Inflammatory macrophage treated with lipopolysaccharide for 4 hours (primary cell): ENCODE measurements at places on chromosomes 7 and 10.

DNA sequence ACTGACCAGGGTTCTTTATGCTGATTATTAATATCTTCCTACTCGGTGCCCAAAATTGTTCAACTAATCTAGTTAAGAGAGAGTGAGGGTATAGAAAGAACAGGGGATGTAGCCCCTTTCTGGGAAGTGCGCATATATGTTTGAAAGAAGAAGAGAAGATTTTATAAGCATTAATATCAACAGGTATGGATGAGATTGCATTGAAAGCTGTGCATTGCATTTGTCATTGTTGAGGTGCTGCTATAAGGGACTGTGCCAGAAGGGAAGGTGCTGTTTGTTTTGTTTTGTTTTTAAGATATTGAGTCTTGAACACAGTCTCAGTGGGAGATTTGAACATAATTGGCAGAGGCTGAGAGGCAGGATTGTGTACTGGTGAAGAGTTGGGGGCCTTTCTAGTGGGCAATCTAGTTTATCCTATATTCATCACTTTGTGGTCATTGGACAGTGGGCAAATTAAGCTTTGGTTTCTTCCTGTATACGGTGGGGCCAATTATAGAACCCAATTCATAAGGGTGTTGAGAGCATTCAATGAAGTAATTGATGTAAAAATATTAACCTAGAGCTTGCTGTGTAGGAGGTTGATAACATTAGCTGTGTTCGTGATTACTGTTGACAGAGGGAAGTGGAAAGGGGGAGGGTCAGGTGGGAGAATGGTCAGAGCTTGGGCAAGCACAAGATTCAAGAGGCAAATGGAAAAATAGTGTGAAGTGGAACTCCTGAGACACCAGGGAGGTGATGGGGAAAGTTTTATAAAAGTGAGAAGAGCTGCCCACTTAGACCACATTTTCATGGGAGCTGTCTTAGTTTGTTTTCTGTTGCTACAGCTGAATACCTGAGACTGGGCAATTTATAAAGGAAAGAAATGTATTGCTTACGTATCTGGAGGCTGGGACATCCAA lies 19.9 kb upstream of the PCGF5 start:
- no peak for DNase-seq

GRCh38 chr10:119350502-119351097 lies 143.2 kb downstream of the GRK5 start:
- DNase-seq = no peak

GRCh38 chr10:120011359-120012130 lies 119.0 kb downstream of the SEC23IP start:
- no peak for DNase-seq

DNA sequence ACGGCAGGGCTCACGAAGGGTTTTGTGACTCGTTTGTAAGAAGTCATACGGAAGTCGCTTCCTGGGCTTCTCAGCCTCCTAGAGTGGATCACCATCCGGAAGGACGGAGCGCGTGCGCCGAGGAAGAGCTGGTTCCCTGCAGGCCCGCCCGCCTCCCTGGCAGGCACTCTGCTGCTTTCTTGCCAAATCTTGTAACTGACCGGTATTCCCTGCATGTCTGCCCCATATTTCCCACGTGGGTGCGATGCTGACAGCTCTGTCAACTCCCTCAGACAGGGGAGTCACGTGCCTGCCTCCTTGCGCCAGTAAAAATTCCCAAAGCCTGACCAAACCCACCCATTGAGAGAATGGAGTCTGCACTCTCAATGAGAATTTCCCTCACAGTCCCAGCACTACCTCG lies 12.7 kb downstream of the SHH start:
- no peak for DNase-seq

GRCh38 chr10:133287832-133288500 lies 11.3 kb upstream of the ADAM8 start:
- DNase-seq = no peak

DNA sequence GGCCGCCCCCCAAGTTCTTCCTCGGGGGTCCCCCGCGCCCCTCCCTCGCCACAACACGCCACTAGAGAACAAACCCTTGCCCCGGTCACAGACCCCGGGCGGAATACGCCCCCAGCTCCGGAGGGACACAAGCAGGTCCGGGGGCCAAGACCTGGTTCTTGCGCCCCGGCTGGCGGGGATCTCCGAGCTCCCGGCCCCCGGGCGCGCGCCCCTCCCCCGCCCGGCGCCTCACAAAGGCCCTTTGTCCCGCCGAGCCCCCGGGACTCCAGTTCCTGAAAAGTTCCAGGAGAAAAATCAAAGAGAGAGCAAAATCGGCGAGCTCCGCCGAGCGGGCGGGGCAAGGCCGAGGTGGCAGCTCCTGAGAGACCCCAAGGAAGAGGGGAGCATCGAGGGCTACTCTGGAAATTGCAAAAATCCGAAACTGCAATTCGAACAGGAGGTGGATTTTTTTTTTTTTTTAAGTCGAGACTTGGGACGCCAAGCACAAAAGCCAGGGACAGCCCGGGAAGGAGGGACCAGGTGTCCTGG lies 4.0 kb downstream of the TNRC18 start:
- DNase-seq = no peak

DNA sequence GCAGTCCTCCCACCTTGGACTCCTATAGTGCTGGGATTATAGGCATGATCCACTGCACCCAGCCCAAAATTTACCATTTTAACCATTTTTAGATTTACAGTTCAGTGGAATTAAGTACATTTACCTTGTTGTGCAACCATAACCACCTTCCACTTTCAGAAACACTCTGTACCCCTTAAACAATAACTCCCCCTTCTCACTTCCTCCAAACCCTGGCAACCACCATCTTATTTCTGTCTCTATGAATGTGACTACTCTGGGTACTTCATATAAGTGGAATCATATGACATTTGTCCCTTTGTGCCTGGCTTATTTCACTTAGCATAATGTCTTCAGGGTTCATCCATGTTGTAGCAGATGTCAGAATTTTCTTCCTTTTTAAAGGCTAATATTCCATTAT lies 33.6 kb downstream of the SUFU start:
- DNase-seq = no peak

- no peak for DNase-seq
Measured at GRCh38 chr10:35574924-35575352, 30.2 kb upstream of the GJD4 start.

DNA sequence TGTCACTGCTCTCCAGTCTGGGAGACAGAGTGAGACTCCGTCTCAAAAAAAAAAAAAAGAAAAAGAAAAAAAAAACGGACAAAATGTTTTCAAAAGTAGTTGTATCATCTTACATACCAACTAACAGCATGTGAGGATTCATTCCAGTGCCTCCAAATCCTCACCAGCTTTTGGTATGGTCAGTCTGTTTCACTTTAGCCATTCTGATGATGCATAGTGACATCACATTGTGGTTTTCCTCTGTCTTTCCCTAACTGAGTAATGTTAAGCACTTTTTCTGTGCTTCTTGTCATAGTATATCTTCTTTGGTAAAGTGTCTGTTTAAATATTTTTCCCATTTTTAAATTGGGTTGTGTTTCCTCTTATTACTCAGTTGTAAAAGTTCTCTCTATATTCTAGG lies 251.4 kb upstream of the CTBP2 start:
- DNase-seq = peak; percentile 30

DNA sequence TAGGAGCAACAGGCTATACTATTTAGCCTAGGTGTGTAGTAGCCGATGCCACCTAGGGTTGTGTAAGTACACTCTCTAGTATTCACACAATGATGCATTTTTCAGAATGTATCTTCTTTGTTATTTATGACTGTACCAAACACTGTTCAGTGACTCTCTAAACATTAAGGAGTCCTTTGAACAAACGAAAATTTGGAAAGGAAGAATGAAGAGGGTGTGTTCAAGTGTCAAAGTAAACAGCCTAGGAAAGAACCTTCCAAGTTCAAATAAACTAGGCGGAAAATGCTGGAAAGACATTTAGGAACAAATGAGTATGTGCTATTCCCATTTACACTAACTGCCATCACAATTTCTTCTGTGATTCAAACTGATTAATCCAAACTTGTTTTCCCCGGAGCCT lies 142.4 kb downstream of the CHCHD3 start:
- no peak for DNase-seq

- DNase-seq = no peak
Measured at GRCh38 chr10:18683427-18683826, 24.2 kb downstream of the ARL5B start.

GRCh38 chr10:17062955-17063484 lies 66.6 kb downstream of the CUBN start:
- DNase-seq = no peak

- DNase-seq = peak; percentile 22
Measured at GRCh38 chr7:23299770-23300300, 696 bp downstream of the MALSU1 start.

GRCh38 chr10:81865581-81865980 lies 9.4 kb upstream of the NRG3 start:
- no peak for DNase-seq

DNA sequence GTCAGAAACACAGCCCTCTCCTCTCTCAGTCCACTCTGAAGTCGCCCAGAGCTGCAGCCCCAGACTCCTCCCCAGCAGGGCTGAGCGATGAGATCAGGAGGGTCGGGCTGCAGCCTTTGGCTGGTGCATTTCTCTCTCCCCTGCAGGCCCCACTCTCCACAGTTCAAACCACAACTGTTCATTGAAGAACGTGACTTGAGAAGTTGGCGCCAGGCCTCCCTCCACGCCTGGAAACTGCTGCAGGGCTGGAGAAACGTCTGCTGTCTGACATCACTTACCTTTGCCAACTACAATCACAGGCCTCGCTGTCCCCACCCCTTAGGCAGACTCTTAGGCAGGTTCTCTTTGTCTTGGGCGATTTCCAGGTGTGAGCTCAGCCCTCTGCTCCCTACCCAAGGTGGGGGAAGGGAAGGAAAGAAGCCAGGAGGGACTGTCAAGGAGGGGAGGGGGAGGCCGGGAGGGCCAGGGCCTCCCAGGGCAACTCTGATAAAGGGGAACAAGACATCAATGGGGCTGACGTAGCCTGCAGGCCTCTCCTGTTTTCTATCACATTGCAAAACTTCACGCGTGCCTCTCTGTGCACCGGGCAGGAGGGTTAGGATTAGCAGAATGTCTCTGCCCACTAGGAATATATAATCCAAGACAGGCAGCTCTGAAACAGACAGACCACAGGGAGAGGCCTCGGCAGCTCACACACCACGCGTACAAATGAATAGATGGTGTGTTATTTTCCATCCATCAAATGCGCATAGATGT lies 32.7 kb downstream of the CALML5 start:
- DNase-seq = no peak

GRCh38 chr10:131857156-131858117 lies 43.4 kb upstream of the PPP2R2D start:
- DNase-seq = no peak

DNA sequence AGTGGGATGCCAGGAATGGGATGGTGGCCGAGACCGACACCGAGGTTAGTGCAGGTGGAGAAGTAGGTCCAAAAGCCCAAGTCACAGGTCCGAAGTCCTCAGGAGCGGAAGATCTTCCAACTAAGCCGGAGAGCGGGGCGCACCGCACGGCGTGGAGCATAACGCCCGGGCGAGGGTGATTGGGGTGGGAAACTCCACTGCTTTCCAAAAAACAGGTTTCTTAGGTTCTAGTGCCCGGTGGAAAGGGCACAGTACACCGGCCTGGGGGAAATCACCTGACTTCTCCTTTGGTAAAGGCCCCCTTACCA lies 11.4 kb upstream of the SPAG6 start:
- DNase-seq = no peak

GRCh38 chr10:23951841-23952240 lies 257.1 kb upstream of the KIAA1217 start:
- DNase-seq = no peak

- DNase-seq = no peak
Measured at GRCh38 chr7:105011831-105012502, 2.0 kb upstream of the KMT2E start.

DNA sequence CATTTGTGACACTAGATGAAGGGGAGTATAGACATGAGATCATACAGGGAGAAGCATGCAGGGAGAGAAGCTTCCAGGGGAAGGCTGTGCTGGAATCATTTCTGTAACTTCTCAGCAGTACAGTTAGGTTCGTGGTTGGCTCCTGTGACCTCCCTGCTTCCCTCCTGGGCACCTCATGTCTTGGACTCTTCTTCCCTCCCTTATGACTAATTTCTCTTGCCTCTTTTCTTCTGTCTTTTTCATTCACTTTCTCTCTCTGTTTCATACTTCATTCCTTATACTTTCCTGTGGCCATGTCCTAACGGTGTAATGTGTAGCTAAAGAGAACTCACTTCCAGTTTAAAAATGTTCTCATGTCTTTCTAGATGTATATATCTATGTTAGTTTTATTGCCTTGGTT lies 19.1 kb upstream of the HKDC1 start:
- DNase-seq = no peak

GRCh38 chr10:1873661-1874315 lies 136.5 kb upstream of the ADARB2 start:
- DNase-seq = no peak

- DNase-seq = no peak
Measured at GRCh38 chr7:47198159-47198558, 383.8 kb downstream of the TNS3 start.

GRCh38 chr7:159078193-159078910 lies 66.3 kb downstream of the VIPR2 start:
- DNase-seq = no peak

DNA sequence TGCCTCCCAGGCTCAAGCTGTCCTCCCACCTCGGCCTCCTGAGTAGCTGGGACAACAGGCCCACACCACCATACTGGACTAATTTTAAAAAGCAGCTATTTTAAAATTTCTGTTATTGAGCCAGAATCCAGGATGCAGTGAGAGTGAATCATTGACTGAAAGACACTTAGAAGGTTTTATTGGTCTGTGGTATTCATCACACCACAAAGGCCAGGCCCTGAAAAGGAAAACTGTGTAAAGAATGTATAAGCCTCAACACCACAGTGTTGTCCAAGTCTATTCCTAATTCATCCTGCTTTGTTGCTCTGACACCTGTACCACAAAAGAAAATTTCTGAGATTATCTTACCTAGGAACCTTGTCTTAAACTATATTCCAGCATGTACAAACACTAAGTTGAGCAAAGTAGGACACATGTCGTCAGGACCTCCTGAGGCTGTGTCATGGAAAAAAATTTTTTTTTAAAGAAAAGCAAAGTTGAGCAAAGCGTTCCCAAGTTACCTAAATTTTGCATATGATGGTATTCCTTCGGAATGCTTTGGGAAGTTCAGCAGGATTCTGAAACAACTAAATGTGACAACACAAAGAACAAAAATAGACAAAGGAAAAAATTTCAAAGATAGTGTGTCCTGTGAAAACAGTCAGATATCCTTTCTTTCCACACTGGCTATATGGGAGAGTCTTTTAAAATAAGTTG lies 129.6 kb upstream of the MKLN1 start:
- no peak for DNase-seq

- peak; percentile 5 for DNase-seq
Measured at GRCh38 chr7:138358850-138359341, 101.2 kb upstream of the TRIM24 start.

- DNase-seq = no peak
Measured at GRCh38 chr7:130867039-130867438, 133.0 kb upstream of the KLF14 start.

DNA sequence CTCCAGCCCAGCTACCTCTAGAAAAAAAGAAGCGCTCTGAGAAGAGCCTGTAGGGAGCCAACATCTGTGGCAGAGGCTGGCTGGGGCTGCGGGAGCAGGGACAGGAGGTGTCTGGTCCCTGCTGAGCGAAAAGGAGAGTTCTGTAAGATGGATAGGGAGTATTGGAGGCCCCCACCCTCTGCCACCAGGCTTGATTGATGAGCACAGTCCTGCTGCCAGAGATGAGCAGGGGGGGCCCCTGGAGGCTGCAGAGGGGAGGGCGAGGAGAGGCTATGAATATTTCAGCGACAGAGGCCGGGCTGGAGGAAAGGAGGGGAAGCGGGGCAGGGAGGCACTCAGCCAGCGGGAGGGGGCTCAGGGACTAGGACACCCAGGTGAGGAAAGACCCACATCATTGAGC lies 44.5 kb upstream of the HSPB1 start:
- no peak for DNase-seq
